Fibroblast of gingiva (primary cell): ENCODE measurements at places on chromosomes 3 and 15.

DNA sequence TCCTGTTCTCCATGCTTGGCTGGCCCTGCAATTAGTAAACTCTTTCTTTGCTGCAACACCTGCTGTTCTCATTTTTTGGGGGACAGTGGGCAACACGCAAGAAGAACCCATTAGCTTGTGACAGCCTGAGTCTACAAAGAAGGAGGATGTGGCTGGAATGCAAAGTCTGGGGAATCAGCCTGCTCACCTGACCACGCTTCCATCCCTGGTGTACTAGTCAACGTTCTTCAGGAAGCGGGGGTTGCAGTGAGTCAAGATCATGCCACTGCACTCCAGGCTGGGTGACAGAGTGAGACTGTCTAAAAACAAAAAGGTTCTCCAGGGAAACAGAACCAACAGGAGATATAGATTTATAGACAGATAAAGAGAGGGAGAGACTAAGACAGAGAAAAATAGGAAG lies 27.7 kb upstream of the KBTBD12 start:
- DNase-seq: no peak

DNA sequence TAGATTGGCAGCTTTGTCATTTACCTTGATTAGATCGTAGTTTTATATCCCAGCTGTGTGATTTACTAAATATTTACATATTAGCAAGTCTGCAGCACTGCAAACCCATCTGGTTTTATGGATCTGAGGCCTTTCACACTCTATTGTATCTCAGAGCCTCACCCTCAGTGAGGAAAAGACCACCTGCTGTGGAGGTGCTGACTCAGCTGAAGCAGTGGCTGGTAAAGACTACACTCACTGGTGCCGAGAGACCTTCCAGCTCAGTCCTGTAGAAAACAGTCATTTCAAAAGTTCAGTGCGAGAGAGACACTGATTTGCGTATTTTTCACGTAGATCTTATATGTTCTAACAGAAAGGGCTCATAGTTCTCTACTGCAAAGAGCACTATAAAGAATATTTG lies 307.8 kb upstream of the TPM1 start:
- DNase-seq: no peak

GRCh38 chr15:94761574-94761973 lies 530.2 kb downstream of the MCTP2 start:
- no peak for DNase-seq

DNA sequence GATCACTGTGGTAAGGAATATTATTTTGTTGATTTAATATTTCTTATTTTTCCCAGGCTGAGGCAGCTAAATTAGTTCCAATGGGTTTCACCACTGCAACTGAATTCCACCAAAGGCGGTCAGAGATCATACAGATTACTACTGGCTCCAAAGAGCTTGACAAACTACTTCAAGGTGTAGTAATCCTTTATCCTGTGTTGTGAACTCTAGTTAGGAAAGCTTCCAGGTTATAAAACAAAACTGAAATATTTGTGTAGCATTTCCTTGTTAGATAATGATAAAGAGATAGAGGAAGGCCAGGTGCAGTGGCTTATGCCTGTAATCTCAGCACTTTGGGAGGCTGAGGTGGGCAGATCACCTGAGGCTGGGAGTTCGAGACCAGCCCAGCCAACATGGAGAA lies 11.1 kb downstream of the RAD51 start:
- DNase-seq: no peak

DNA sequence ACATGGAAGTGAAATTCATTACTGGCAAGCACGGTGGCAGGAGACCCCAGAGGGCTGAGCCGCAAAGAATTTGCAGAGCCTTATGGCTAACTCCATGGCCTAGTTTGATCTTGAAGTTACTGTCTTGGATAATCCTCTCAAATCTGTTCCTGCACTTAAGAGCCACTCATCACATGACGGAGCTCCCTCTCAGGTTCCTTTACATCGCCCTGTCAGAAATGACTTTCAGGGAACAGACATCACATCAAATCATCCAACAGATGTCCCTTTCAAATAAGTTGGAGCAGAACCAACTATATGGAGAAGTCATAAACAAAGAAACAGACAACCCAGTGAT lies 328.8 kb upstream of the THBS1 start:
- DNase-seq: no peak

GRCh38 chr15:79315623-79316328 lies 4.9 kb downstream of the TMED3 start:
- DNase-seq: no peak

DNA sequence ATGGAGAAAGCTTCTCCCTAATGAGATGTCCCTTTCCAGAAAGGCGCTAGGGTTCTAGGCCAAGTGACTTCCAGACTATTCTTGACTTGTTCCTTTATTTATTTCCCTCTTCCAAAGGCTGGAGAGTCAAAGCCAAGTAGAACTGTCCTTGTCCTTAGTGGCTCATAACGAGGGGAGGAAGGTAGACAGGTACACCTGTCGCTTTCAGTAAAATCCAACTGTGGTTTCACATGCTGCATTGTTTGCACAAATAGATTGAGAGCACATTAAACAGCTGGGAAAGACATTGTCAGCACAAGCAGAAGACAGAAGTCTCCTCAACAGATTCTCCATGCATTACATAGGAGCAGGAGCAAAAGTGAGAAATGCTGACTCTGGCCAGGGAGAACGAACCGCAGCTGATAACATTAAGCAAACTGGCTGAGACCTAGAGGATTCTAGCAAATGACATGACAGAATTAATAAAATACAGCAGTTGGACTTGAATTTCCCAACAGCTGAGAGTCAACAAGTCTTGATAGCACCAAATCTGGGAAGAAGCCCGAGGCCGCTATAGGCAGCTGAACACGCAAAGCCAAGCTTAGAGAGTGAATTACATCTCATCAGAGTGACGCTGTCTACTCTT lies 227.7 kb downstream of the TLE3 start:
- no peak for DNase-seq

GRCh38 chr3:55746808-55747413 lies 259.8 kb upstream of the WNT5A start:
- no peak for DNase-seq

GRCh38 chr3:9078561-9079240 lies 115.4 kb upstream of the RAD18 start:
- DNase-seq: no peak

GRCh38 chr3:70980646-70981170 lies 602.8 kb downstream of the FOXP1 start:
- no peak for DNase-seq

DNA sequence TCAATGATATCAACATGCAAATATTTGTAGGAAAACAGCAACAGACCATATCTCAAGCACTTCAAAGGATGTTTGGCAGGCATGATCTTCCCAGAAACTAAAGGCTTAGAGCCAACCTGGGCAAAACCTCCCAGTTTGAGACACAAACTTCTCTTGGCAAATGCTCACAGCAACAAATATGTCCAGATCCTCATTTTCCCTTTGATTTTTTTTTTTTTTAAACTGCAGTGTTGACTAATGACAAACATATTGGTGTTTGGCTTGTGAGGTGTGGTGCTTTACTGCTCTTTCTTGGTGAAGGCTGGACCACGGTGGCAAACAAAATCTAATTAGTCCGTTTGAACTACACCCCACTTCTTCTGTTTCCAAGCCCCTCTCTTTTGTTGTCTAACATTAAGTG lies 87.2 kb downstream of the EBLN2 start:
- DNase-seq: no peak

- DNase-seq: no peak
Measured at GRCh38 chr3:33119891-33120290, 6.1 kb downstream of the CRTAP start.
